COR-L47 (cell line): ENCODE measurements at places on chromosomes 6 and 20.

- DNase-seq, result peak; percentile 32
These were observed 6.0 kb downstream of the SDC4 start for GRCh38 chr20:45341939-45342854.

- DNase-seq, result peak; percentile 35
These were observed 402 bp downstream of the OSBPL2 start for GRCh38 chr20:62238569-62239277.

DNA sequence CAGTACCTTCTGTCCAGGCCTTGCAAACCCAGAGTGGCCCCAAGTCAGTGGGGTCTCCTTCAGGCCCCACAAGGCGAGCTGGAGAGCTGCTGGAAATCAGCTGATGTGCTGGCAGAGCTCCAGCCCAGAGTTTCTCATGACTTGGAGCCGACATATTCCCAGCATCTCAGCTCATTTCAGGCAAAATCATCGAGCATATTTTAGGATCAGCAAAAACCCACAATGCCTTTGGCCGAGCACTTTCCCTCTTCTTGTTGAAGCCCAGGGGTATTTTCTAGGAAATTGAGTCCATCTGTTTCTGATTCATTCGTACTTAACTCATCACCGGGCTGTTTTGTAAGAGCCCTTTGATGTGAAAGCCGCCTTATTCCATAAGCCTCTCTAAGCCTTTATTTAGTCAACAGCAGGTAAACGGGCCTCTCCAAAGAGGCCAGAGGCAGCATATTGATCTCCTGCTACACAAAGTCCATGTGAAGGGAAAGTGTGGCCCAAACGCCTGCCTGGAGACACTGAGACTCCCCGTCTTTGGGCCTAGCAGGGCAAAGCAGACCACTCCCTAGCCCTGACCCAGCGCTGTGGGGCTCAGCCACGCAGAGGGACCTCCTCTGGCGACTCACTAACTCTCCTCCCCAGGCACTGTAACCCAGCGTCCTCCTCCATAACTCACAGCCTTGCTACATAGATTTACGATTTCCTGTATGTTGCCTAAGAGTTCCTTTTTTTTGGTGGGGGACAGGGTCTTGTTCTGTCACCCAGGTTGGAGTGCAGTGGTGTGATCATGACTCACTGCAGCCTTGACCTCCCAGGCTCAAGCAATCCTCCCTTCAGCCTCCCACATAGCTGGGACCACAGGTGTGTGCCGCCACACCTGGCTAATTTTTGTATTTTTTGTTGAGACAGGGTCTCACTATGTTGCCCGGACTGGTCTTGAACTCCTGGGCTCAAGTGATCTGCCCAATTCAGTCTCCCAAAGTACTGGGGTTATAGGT lies 12.1 kb upstream of the C20orf203 start:
- DNase-seq, result no peak

- DNase-seq, result no peak
These were observed 41.8 kb downstream of the RIPOR3 start for GRCh38 chr20:50649590-50649989.

DNA sequence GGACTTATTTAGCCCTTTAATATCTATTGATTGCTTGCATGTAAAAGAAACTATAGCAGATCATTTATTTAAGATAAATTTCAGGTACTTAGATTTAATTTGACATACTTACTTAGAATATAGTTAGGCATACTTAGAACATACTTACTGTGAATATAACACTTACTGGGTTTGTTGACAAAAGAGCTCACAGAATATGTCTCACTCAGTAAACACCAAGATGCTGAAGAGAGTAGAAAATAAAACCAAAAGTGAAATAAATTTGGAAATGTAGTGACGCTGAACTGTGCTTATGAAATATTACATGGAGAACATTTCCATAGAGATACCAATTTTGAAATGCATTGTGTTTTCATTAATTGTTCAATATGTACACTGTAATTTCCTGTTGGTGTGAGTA lies 615.4 kb upstream of the MAN1A1 start:
- no peak for DNase-seq

GRCh38 chr20:22430154-22430745 lies 154.1 kb downstream of the FOXA2 start:
- peak; percentile 76 for DNase-seq

GRCh38 chr20:61712688-61713087 lies 353.0 kb downstream of the TAF4 start:
- no peak for DNase-seq

GRCh38 chr6:144849920-144850319 lies 564.8 kb downstream of the UTRN start:
- DNase-seq, result no peak

- no peak for DNase-seq
These were observed 4.5 kb downstream of the SOX4 start for GRCh38 chr6:21597801-21598673.

GRCh38 chr6:50922579-50923525 lies 104.2 kb downstream of the TFAP2B start:
- DNase-seq, result no peak

GRCh38 chr6:80623066-80623815 lies 516.8 kb downstream of the BCKDHB start:
- no peak for DNase-seq

DNA sequence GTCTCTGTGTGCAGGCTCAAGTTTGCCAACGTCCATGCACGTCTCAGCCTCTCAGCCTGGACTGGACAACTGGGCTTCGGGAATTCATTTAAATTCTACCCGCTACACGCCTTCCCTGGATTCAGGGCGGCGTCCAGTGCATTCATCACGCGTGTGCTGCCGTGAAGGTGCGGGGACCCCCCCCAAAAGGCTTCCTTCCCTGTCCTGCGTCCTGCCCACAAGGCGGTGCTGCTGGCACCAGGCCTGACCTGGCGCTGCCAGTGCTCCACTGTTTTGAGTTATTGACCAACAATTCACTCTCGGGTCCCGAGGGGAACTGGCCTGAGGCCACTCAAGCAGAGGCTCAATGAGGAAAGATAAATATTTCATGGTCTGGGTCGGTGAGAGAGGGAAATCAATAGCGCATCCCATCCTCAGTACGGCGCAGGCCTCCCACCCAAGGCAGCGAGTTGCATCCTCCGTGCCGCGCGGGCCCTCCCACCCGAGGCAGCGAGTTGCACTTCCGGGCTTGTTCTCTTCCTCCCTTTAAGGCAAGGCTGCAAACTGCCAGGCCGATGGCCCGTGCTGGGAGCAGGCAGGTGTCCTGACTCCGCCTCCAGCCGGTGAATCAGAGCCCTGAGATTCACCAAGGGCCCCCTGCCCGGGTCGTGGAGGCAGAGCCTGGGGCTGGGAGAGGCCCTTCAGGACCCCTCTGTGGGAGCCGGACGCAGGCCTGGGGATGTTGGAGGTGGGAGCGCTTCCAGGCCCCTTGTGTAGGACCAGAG lies 22.8 kb upstream of the BHLHE23 start:
- DNase-seq, result no peak

GRCh38 chr6:168032005-168032760 lies 34.7 kb downstream of the KIF25 start:
- no peak for DNase-seq
